ENCODE measurements at places on chromosomes 2 and 18. TPM values are rescaled to one million over a fixed set of nuclear protein-coding genes. Genes with fewer than 3 reads are reported as not detected.

ARHGEF33 gene
- not detected for total RNA-seq

GRCh38 chr18:58288921-58289797, 245.1 kb downstream of the NEDD4L start:
- DNase-seq = peak; percentile 9

- DNase-seq = no peak
Observed at GRCh38 chr2:186302263-186302662, 183.8 kb upstream of the ZC3H15 start.

DNA sequence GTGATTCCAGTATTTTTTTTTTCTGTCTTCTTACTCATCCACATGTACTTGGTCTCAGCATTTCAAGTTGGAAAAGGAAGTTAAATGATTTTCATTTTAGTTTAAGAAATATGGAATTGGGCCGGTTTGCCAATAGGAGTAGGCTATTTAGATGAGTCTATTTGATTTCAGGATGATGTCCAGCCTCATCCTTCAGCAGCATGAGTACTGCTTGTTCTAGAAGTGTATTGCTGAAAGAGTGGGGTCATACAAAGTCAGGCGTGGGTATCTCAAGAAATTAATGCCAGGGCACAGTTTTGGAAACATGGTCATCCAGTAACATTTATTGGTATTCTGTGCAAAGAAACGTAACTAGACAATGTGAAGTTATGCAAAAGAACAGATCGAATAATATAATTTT, 44.9 kb upstream of the MSTN start:
- DNase-seq = no peak

DNA sequence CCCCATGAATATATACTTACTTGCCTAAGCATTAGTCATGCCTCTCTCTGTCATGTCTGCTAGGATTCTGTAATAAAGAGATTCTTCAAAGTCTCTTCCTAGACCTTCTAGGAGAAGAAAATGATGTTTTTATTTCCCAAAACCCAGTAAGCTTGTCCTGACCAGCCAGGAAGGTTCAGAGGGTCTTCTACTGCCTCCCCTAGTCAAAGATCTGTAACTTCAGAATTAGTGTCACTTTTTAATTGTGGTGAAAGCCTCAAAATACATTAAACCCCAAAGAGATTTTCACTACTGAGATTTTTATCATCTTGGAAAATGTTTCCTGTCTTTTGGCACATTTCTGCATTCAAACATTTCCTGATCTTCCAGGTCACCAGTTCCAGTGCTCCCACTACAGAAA, 232.9 kb upstream of the STK17B start:
- no peak for DNase-seq

ANKRD29 gene
- total RNA-seq = not detected

DNA sequence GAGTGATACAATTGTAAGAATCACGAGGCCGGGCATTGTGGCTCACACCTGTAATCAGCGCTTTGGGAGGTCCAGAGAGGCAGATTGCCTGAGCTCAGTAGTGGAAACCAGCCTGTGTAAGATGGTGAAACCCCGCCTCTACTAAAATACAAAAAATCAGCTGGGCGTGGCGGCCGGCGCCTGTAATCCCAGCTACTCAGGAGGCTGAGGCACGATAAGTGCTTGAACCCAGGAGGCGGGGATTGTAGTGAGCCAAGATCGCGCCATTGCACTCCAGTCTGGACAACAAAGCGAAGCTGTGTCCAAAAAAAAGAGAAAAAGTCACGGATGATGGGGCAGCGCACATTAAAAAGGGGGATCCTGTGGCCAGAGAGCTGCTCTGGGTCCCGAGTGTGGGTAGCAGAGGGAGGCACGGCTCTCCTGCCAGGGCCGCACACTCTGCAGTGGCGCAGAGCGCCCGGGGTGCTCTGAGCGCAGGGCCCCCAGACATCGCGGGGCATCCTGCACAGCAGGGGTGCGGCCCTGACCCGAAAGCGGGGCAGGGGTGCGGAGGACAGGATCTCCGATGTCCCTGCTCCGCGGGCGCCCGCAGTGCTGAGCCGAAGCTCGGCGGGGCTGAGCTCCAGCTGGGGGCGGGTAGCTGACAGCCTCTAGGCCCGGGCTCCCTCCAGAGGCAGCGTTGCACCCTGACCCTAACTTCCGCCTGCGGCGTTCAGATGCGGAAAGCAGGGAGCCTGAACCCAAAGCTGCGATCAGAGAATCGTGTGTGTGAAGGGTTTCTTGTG, 30.4 kb upstream of the RAB6D start:
- no peak for DNase-seq

GCG gene
- total RNA-seq = not detected

GRCh38 chr2:9018534-9018933, 15.1 kb upstream of the MBOAT2 start:
- no peak for DNase-seq

DNA sequence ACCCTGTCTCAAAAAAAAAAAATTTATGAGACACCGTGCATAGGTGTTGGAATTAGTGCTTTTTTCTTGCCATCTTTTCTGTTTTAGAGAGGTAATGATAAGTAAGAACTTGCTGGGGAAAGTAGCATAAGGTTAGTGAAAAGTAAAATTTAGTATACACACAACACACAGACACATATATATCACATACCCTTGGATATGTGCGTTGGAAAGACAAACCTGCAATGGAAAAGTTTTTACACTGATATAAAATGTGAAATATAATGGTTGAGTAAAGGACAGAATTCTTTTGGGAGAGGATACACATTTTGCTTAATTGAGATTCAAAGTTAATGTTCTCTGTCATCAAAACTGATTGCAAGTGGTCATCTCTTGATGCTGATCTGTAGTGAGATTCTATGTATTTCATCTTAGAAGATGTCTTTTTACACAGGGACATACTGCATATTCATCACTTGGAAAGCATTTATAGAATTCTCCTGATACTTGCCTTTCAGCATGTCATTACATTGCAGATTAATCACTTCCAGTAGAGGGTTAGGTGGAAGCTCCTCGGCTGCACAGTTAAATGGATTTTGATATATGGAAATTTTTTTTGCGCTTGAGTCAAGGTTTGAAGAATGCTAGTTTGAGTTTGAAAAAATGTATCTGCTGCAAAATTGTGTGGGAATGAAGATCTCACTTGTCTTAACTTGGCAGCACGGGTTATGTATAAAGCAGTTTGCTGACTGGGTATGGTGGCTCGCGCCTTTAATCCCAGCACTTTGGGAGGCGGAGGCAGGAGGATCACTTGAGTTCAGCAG, 13.5 kb downstream of the PPP1CB start:
- DNase-seq = no peak

TCF7L1 gene
- total RNA-seq = not detected

GRCh38 chr2:218292048-218293014, at the start of gene TMBIM1:
Gene TMBIM1 (minus strand): TSS chr2:218292503. CDS start chr2:218282141, 10,362 bp downstream.
- DNase-seq = peak; percentile 85

DNA sequence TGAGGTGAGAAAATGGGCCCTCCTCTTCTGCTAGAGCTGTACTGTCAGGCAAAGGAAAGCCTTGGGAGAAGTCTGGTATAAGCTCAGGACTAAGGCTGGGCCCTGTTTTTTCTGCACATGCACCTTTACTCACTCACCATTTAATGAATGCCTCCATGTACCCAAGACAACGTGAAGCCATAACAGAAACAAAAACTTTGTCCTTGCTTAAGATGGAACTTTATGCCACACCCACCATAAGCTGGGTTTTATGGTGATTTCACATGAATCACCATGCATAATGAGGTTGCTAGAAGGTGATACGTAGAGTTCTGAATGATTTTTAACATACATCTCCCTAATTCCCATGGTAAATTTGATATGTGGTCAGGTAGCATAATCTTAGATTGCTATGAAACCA, 63.7 kb upstream of the CYP26B1 start:
- no peak for DNase-seq

DNA sequence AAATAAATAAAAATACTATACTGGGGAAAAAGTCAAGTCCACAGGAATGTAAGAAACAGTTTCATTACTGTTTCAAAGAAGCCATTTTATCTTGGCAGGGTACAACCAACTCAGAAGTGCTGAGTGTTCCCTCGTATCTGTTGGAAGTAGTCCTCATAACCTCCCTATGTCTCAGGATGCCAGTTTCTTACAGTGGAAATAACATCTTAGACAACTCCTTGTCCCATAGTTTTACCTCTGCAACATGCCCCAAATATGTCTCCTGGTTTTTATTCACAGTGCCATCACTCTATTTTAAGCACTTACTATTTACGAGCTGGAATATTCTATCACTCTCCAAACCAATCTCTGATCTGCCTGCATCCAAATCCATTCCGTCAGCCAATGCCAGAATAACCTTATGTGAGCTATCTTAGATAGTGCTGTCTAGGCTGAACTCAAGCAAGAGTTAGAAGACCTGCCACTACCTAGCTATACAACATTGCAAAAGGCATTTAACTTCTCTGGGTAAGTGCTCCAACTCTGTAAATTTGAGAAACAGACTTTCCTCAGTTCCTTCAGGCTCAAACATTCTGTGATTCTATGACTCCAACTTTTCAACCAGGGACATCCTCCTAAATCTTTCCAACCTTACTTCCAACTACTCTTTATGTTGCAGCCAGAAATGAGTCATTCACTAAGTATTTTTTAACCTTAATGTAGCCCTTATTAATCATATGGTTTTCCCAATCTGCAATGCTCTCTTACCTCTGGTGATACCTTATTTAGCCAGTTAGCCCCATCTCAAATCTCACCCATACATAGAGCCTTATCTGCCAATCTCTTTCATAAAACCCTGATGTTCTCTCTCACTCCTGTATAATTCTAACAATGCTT, 66.7 kb downstream of the RTN4 start:
- no peak for DNase-seq

DNA sequence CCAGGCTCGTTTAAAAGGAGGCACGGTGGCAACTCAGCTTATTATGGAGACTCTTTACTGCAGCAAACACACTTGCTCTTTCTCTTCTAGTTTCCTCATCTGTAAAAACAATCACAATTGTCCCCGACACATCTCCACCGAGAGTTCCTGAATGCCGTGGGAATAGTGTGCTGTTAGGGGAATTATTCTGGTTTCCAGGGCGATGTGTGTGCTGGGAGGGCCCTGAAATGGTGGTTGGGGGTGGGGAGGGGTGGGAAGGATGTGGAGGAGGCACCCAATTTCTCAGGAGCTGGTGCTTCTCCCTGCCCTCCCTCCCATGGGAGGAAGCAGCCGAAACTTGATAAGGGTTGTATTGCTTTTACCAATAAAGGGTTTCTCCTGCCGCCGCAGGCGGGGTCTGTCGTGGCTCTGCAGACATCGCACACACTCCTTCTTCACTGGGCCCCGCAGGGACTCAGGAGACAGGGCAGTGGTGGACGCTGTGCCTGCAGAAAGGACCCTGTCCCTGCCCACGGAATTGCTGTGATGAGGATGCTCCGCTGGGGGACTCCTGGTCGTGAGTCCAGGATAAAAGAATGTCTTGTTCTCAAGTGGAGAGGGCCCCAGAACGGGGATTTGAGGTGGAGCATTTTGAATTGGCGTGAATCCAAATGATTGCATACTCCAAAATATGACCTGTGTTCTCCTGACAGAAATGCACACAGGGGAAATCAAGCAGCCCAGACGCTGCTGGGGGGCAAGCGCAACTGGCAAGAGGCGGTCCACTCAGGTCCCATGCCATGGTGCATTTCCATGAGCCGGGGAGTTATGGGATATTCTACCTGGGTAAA, 119.2 kb downstream of the ACKR3 start:
- DNase-seq = no peak

GRCh38 chr2:233213011-233213410, 38.5 kb upstream of the ATG16L1 start:
- DNase-seq = no peak

GRCh38 chr18:50796495-50796894, 23.3 kb downstream of the MRO start:
- DNase-seq = no peak

AGFG1 gene
- 64.0 TPM for total RNA-seq

METTL4 gene
- 23.3 TPM for total RNA-seq

PLCD4 gene
- 0.12 TPM for total RNA-seq

DNA sequence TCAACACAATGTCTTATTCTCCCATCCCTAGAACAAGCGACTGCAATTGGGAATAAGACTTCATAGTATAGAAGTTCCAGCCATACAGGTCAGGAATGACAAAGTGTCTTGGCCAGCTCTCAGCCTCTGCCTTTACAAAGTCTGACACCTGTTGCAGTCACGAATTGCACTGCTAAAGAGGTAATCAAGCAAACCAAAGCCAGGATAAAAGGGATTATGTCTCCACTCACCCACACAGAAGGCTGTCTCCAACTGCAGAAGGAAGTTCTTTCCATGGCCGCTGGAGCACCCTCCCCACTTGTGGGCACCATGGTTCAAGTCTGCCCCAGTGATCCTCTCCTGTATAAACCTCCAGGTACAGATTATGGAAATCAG, 114.8 kb upstream of the PKDCC start:
- no peak for DNase-seq

KIAA2012 gene
- not detected for total RNA-seq

NOL4 gene
- not detected for total RNA-seq

KCNJ3 gene
- total RNA-seq = not detected

DNA sequence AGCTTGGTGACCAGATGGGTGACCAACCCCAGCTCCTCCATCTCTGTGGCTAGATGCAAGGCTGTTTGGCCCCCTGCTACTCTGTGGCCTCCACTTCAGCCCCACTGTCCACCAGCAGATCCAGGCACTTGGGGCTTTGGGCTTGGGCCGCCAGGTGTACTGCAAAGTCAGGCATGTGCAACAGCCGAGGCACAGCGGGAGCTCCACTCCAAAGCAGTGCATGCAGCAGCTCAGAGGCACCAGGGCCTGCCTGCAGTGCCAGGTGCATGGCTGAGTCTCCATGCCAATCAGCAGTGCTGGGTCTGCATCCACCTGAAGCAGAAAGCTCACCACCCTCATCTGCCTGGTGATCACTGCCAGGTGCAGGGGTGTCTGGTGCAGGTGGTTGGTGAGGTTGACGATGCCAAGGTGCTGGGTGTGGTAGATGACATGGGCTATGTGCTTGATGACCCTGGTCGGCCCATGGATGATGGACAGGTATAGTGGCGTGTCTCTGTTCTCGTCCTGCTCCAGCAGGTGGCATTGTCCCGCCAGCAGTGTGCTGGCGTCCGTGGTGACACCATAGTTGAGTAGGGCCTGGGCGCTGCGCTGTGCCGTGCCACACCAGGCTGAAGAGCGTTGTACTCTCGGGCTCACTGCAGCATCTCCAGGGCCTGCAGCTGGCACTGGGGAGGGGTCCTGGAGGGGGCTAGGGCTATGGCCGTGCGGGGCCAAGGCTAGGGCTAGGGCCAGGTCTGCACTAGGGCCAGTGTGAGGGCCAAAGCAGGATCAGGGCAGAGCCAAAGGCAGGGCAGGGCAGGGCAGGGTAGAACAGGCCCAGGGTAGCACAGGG, 1.0 kb upstream of the ANKRD62 start:
- no peak for DNase-seq

ATP6V1B1 gene
- not detected for total RNA-seq

GRCh38 chr2:48328942-48329723, 200.8 kb upstream of the STON1 start:
- DNase-seq = no peak

REEP1 gene
- total RNA-seq = not detected

DNA sequence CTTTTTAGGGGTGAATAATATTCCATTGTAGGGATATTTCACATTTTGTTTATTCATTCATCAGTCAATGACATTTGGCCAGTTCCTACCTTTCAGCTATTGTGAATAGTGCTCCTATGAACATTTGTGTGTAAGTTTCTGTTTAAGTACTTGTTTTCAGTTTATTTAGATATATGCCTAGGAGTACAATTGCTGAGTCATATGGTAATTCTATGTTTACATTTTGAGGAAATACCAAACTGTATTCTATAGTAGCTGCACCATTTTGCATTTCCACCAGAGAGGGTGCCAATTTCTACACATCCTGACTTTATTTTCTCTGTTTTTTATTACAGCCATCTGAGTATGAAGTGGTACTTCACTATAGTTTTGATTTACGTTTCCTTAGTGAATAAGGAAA, 54.4 kb upstream of the ZNF236 start:
- DNase-seq = no peak

RTP5 gene
- 0.44 TPM for total RNA-seq

NMUR1 gene
- 0.35 TPM for total RNA-seq

Data from CD4-positive, CD25-positive, alpha-beta regulatory T cell (primary cell).